ENCODE measurements at places on chromosomes 2 and 18.

DNA sequence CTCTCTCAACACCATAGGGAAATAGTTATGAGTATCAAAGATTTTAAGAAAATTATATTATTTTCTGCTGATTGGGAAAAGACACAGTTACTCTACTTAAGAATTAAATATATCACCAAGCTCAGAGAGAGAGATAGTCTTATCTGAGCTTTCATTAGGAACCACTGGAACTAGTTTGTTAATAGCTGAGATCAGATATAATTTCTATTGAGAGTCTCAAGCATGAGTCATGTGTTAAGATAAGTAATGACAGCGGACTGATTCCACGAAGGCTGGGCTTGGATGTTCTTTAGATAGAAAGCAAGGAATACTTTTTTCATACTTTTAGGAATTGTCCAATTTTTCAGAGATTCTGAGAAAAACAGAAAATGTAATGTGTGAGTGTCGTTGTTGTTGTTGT is 44.4 kb upstream of the RBM44 start:
- no peak for DNase-seq

- DNase-seq, result no peak
Measured at GRCh38 chr2:9747396-9747795, 95.9 kb upstream of the TAF1B start.

DNA sequence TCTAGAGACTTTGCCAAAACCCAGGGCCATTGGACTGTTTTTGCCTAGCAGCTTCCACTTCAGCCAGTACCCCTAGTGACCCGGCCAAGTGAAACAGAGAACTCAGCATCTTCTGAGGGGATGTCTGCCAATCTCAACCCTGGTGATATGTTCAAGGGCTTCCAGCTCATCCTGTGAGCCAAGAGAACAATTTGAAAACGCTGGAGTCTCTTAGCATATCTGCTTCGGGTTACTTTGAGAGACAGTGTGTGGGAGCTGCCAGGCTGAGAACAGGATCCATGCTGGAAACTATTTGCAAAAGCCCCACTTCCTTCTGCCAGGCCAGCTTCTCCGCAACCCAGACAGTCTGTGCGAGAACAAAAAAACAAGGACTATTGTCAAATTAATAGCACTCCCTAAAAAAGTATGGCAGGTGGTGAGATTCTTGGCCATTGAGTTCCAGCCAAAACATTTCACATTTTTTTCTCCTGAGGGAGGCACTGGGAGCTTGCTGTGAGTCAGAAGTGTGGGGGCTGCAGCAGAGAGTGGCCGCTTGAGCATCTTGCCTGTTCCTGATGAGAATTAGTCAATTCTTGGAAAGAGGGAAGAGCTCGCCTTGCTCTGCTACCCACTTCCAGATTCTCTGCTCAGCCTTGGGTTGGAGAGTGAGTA is 395.6 kb upstream of the TRIB2 start:
- peak; percentile 71 for DNase-seq

DNA sequence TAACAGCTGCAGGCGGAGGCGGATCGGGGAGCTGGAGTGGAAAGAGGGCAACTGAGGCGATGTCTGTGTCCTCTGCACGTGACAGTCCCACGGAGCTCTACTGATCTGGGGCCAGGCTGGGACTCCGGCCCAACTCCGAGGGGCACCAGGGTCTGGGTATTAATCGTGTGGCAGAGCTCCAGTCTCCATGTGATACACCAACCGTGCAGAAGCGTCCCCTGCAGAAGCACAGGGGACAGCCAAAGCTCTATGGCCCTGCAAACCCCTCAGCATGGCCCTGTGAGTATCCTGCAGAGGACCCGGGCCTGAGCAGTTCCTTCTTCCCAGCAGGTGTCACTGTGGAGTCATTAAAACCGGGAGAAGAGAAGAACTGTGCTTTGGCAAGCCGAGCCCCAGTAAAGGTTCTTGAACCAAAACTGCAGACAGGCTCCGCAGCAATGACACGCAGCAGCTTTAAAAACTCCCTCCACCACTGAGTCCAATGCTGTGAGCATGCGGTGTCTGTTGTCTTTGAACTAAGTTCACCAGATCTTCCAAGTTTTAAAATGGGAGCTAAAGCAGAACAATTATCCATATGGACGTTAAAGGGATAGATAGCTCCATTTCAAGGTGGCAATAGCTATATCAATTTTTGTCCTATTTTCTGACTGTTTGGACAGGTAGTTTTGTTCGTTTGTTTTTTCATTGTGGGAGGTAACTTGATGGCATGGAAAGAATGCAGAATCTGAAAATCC is 79.4 kb downstream of the TMEM182 start:
- peak; percentile 48 for DNase-seq

Data from H4 (cell line).